ENCODE measurements at places on chromosomes 2 and 18.
A peak's percentile ranks its signal among the peaks of the same experiment; 100 is the strongest.

GRCh38 chr18:23231340-23232021 lies 96.2 kb downstream of the CABLES1 start:
- DNase-seq, result peak; percentile 98

DNA sequence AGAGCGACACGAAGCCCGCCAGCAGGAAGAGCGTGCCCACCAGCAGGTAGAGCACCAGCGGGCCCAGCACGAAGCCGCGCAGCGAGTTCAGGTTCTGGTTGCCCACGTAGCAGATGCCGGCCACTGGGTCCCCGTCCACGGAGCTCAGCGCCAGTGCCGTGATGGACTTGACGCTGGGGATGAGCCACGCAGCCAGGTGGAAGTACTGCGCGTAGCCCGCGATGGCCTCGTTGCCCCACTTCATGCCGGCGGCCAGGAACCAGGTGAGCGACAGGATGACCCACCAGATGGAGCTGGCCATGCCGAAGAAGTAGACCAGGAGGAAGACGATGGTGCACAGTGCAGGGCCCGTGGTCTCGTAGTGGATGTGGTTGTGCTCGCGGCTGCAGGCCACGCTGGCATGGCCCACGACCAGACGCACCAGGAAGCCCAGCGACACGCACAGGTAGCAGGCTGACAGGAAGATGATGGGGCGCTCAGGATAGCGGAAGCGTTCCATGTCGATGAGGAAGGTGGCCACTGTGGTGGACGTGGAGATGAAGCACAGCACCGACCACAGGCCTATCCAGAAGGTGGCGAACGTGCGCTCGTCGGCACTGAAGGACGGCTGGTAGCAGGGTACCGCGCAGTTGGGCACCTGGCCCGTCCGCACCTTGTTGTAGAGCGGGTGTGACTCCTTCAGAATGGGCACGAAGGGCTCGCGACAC lies 2.1 kb downstream of the FZD5 start:
- DNase-seq, result no peak

DNA sequence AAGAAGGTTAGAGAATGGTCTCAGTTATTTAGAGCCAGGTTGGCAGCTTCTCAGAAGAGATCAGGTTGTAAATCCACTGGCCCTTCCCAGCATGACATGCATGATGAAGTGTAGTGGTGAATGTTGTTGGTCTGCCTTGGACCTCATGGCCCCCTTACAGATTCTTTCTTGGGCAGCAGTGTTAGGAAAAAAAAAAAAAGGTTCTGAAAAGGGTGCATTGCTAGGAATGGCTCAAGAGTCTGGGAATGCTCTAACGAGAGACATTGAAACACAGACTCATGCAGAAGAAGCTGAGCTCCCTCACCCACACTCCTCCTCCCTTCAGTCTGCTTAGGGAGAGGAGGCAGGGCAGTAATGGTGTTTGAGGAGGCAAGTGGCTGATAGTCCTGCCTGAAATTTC lies 105.5 kb downstream of the POLE4 start:
- no peak for DNase-seq

DNA sequence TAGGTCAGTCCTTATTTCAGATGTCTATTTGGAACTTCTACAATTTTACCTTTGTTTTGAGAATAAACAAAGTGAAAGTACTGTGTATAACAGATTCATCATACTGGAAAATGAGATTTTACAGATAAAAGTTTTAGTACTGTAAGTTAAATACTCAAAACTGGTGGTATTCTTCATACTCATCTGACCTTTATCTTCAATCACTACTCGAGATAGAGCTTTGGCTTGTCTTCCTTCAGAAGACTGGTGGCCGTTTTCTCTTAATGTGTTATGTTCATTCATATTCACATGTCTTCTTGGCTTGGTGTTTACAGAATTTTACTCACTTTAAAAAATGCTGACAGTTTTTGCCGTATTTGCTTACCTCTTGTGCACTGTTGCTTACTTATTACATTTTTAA lies 2.1 kb downstream of the SPOPL start:
- DNase-seq, result no peak

GRCh38 chr2:237312021-237312755 lies 101.8 kb downstream of the COL6A3 start:
- DNase-seq, result no peak

- no peak for DNase-seq
These were observed 10.9 kb downstream of the NBEAL1 start for GRCh38 chr2:203025592-203025991.

GRCh38 chr2:112184121-112184520 lies 45.9 kb downstream of the FBLN7 start:
- DNase-seq, result no peak

GRCh38 chr2:222992137-222992536 lies 59.9 kb upstream of the KCNE4 start:
- no peak for DNase-seq

DNA sequence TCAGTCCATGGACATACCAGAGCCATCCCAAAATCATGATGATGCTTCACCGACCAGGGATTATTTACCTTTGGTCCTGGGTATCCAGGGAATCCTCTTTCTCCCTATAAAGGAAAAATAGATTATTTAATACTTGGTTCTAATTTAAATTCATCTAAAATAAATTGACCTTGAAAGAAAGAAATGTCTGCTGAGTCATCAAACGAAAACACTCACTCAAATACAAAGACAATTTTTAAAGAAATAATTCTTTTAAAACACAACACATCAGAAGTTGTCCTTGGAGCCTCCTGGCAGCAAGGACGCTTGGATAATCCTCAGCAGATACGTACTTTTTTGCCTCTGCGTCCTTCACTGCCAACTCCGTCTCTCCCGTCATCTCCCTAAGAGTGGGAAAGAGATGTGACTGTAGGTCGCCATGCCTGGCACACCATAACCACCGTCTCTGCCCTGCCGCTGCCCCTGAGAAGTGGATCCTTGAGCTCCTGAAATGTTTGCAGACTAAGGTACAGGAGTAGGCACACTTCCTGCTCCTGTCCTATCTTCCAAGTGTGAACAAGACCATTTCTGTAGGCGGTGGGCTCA lies 65.6 kb downstream of the COL6A3 start:
- DNase-seq, result no peak

- DNase-seq, result no peak
These were observed 81.1 kb downstream of the MRPS9 start for GRCh38 chr2:105118960-105119359.

DNA sequence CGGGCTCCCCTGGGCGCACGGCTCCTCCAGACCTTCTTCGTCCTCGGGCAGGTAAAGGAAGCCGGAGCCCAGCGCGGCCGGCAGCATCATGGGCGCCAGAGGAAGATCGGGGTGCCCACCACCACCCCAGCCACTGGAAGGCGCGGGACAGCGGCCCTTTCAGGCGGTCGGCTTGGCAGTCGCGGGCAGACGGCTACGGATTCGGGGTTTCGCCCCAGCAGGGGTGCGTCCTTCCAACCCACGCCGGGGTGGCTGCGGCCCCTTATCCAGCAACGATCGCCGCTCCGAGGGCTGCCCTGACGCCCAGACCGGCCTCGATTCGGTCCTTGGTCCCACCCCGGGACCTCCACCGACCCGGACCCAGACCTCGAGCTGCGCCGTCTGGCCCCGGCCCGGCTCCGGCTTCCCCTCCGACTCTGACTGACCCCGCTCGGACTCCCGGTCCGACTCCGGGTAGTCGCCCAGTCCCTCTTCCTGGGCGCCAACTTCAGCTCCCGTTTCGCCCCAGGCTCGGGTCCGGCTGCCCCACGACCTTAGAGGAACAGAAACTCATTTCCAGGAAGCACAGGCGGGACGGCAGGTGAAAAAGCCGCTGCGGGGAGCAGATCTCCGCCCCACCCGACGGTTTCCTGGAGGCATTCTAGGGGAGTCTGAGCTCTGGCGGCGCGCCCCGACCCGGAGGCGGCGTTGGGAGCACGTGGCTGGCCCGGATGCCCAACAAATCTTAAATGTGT lies 30.2 kb upstream of the SSB start:
- no peak for DNase-seq

DNA sequence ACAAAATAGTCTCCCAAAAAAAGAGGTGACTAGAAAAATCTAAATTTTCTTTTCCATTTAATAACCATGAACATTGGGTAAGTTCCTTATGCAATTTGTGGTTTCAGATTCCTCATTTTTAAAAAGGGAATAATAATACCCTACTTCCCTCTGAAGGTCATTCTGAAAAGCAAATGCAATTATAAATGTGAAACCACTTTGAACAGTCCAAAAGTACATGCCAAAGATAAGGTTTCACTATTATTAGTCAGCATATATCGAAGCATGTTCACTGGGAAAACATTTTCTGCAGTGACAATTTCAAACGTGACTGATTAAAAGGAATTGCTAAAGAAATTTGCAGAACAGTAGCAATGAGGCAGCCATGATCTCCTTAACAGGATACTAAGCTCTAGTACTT lies 100.1 kb upstream of the RNF152 start:
- DNase-seq, result no peak

DNA sequence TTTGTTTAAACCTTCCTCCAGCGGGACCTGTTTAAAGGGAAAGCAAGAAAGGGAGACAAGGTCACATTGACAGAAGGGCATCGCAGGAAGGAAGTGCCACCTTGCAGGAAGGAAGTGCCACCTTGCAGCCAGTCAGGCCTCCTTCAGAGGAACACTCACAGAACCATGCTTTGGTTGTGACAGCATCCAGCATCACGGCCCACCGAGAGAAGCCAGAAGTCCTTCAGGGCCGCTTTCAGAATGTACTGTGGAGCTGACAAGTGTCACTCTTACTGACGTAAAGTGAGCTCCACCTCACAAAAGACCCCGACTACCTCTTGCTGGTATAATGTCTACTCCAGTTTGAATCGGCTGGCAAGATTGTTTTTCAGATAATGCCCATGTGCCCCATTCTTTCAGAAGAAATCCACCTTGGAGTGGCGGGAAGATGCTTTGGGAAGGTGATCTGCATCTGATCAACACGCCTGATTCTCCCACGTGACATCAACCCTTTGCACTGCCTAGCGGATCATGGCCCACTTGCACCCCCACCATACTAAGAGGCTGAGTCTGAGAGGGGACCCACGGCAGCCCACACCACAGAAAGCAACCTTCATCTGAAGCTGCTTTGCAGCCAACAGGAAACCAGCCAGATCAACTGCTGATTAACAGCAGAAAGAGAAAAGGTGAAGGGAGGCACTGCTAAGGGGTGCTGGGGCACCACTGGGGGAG lies 99.8 kb downstream of the UXS1 start:
- no peak for DNase-seq

DNA sequence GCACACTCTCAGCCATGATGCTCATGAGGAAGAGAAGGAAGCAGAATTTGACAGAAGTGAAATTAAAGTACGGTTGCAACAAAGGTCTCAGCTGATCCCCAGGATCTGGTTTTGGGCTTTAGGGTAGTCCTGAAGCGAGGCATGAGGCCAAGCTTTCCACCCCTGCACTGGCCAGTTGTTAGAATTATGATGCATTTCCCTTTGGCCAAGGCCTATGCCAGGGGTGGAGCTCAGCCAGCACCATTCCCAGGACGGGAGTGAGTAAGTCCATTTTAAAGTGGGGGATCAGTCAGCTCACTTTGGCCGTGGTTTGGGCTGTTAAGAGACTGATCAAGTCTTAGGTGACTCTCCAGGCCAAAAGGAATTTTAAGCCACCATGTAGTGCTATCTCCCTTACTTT lies 314.5 kb upstream of the MMADHC start:
- no peak for DNase-seq

DNA sequence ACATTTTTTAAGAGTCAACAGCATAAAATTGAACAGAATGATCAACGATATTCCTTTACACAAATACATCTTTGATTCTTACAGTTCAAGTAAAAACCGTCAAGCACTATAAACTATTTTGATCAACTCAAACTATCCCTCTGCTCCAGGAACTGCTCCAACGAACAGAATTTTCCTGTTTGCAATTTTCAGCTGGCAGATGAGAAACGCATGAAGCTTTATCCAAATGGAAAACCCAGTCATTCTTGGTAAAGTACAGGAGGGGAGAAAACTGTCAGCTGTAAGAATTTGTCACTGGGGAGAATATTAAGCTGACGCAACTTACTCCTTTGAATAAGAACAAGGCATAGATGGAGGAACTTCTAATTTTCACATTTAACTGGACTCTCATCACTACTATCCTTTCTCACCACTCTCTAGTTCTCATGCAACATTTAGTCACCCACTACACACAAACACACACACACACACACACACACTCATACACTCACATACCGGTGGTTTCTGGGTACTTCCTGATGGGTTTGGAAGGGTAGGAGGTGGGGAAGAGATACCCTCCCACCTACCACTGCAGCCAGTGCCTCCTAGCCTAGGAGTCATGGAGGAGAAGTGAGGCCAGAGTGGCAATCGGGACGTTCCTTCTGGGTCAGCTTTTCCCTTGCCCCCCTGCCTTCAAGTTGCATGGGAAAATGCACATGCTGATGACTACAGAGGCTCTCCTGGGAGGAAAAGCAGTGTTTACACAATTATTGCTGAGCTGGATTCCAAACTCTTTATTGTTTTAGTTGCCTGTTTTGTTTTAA lies 54.0 kb upstream of the SPATS2L start:
- DNase-seq, result no peak

DNA sequence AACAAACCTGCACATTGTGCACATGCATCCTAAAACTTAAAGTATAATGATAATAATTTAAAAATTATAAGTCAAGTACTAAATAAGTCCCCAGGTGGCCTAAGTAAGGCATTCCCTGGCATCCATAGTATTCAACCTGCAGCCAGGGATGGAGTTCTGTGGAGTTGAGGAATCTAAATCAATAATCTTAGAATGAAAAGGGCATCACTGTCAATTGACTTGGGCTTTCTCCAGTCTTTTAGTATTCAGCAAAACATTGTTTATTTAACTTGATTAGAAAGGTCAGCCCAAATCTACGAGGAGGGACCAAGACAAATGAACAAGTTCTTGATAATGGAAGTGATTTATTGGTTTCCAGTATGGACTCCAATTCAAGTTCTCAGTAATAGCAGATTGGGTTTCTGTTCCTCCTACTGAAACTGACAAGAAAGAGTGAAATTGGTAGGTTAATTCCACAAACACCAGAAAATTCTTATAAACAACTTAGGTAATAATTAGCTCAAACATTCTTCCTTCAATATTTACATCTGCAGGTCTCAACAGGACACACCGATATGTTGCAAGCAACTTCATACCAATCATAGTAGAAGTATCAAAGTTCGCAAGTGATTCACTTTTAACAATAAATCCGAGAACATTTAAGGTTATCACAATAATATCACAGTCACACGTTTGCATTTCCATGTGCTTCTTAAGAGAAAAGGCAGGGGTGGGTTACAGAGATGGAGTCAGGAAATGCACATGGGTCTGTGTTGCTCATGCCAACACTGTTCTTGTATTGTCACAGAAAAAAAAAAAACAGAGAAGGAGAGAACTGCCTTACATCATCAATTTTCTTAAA lies 51.7 kb upstream of the EHBP1 start:
- no peak for DNase-seq

GRCh38 chr2:157780211-157780610 lies 95.9 kb downstream of the ACVR1 start:
- DNase-seq, result no peak

GRCh38 chr2:118968961-118969733 lies 27.2 kb downstream of the MARCO start:
- no peak for DNase-seq

DNA sequence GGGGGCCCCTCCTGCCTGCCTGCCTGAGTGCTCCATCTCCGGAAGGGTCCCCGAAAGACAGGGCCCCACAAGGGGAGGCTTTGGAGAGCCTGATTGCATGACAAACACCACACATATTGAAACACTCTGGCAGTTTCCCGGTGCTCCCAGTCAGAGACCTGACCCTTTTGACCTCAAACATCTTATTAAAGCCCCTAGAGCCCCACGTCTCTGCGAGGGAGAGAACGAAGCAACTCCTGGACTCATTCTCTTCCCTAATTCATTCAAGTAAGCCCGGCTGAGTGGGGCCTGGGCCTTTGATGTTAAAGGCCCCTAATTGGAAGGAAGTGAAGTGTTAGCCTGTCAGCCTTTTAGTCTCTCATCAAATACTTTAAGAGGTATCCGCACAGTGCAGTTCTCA lies 335.6 kb downstream of the CYRIA start:
- DNase-seq, result no peak

- DNase-seq, result no peak
These were observed 1.6 kb upstream of the DNER start for GRCh38 chr2:229715895-229716507.
